ENCODE measurements at places on chromosomes 2 and 18.

DNA sequence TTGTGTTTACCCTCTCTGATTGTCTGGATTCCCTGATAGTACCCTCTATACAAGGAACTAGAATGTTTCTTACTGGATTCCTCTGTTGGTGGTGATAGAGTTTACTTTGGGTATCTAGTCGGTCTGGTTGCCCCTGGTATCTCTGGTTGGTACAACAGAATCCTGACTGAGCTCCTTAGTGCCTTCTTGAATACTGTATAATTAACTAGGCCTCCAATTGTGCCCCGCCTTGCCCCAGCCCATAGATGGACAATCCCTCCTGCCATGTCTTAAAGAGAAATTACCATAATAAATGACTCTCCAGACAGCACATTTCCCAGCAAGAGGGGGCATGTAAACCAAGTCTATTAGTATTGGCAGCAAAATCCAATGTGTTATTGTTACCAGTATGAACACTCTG is 2.3 kb downstream of the SCN1A start:
- DNase-seq, result no peak

DNA sequence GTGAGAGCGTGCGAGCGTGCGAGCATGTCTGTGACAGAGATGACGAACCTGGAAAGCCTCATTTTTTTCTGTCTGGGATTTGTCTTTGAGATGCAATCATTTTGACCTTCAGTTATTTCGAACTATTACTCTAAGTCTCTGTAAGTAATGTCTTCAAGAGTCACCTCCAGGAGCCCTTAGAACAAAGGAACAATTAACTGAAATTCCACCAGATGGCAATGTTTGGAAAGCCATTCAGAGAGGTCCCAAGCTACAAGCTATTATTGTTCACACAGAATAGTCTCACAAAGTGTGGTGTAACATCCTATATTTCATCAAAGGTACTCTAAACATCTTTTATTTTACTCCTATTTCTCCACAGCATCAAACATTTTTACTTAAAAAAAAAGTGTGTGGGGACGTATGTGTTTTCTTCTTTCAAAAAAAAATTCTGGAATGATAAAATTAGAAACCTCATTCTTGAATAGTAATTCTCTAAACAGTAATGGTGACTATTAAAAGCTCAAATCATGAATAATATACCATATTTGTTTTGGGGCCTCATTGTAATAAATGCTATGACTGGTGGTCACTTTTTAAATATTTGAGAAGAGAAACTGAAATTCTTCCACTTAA is 35.1 kb upstream of the MAPRE2 start:
- no peak for DNase-seq

GRCh38 chr2:147639891-147640290 is 204.9 kb upstream of the ACVR2A start:
- DNase-seq, result no peak

DNA sequence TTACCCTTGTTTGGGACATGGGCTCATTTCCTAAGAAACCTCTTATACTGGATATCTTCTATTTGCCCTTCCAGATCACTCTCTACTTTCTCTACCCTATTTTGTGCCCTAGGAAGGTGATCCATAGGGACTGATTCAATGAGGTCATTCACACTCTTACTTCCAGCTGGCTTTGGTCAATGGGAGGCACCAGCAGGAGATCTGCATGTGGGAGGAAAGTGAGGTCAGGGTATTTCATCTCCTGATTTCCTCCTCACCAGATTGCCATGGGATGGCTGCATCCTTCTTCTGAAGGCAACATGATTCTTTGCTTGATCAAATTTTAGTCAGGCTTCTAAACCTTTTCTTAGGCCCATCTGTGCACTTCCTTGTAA is 15.2 kb downstream of the M1AP start:
- DNase-seq, result no peak

DNA sequence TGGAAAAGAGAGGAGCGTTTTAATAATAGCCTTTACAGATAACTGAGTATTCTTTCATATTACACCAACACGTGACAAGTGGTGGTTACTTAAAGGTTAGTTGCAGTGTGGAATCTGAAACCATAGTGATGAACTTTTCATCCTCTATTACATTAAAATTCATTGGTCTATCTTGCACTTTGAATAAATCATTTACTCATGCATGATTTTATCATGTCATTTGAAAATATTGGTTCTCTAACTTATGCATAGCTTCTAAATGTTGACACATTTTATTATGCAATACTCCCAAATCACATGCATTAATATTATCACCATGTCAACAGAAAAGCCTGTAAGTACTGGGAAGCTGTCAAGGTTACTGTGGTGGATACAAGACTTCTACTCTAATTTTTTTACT is 1432.2 kb downstream of the LRP1B start:
- no peak for DNase-seq

GRCh38 chr2:73007991-73008765 is 63.3 kb downstream of the SFXN5 start:
- no peak for DNase-seq

DNA sequence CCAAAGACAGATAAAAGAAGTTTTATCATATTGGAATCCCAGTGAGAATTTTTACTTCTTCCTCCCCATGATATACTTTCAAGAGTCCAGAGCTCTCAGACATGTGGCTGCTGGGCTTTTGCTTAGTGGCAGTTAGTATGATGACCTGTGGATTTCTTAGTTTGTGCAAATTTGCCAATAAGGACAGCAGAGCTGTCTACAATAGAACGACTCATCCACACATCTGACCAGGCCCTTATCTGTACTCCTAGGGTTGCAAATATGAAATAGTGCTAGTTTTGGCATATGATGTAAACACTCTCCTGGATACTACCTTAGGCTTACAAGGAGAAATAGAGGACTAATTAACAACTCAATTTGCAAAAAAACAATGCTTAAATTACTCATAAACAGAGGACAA is 758.4 kb upstream of the TMEFF2 start:
- no peak for DNase-seq

- no peak for DNase-seq
Measured at GRCh38 chr18:39966275-39966674, 1988.8 kb upstream of the PIK3C3 start.

GRCh38 chr2:127609031-127609751 is 36.8 kb upstream of the GPR17 start:
- no peak for DNase-seq

DNA sequence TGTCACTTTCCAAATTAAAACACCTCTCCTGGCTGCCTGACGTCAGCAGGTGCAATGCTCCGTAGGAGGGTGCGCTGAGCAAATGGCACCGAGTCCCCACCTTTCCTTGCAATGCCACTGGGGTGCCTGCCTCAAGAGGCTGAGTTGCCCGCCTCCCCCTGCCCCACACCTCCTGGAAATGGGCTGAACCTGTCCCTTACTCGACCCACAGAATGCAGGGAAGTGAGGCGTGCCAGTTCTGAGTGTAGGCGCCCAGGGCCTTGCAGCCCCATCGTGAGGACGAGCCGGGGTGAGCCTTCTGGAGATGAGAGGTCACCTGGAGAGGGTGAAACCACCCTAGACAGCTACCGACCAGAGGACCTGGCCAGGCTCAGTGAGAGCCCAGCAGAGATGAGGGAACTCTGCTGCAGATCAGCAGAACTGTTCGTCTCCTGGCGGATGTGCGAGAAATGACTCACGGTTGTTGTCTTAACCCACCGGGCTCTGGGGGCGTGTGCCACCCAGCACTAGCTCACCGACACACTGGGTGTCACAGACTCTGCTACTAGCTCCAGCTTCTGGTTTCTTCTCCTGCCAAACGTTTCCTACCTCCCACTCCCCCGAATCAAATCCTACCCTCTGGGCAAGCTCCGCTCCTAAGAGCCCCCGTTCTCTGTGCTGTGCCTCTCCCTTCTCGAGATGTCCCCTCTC is 168.7 kb upstream of the HDAC4 start:
- DNase-seq, result no peak

- DNase-seq, result no peak
Measured at GRCh38 chr2:20168727-20169696, 55.9 kb downstream of the SDC1 start.

DNA sequence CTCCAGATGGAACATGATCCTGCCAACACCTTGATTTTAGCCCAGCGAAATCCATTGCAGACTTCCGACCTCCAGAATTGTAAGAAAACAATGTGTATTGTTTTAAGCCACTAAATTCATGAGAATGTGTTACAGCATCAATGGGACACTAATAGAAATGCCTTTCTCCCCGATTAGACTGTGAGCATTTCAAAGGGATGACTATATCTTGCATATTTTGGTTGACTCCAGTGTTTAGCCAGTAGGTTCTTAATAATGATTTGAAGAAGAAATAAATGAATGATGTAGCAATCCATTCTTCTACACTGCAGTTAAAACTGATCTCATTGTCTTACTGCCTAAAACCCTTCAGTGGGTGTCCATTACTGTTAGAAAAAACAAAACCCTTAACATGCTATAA is 67.4 kb upstream of the ACVR1C start:
- DNase-seq, result no peak

DNA sequence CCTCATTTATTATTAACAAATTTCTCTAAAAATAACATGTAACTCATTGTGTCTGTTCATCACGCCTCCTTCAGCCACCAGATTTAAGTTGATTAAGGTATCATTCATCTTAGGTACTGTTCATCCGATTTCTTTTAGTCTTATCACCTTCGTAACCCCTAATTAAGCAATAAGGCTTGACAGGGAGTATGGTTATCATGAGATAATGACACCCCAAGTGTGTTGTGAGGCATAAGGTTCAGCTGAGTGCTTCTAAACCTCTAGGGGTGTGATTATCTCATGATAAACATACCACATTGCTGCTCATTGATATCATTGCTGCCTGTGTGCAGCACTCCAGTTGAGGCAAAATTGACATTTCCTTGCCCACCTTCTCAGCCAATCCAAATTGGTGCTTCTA is 158.9 kb upstream of the BOD1L2 start:
- no peak for DNase-seq

GRCh38 chr2:45263147-45263546 is 253.9 kb upstream of the SIX2 start:
- no peak for DNase-seq

- DNase-seq, result no peak
Measured at GRCh38 chr2:224890372-224890771, 151.9 kb downstream of the DOCK10 start.

DNA sequence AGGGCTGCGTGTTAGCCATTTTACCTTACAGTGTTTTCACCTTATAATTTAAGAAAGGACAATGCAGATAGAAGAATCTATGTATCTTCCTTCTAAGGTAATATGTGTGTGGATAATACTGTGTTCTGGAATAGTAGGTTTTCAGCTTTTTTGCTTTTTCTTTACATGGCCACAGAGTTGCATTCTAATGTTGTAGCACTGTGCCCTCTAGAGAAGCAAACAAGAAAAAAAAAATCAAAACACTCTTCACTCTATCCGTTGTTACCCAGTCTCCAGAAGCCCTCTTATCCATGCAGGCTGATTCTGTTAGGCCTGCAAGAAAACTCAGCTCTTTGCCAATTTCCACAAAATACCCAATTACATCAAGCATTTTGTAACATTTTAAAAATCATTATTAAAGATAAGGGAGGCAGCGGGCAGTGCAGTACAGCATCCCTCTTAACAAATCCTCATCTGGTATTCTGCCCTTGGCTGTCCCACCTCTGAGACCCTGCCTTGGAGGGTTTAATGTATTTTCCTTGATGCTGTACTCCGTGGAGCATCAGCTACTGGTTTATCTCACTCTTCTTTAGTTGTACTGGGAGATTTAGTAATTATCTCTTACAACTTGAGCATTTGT is 41.8 kb downstream of the CDH7 start:
- DNase-seq, result no peak

GRCh38 chr2:143029141-143029540 is 100.1 kb upstream of the ARHGAP15 start:
- DNase-seq, result no peak

- no peak for DNase-seq
Measured at GRCh38 chr2:45929674-45930395, 278.4 kb downstream of the PRKCE start.

GRCh38 chr18:79853303-79853992 is 55.7 kb downstream of the KCNG2 start:
- DNase-seq, result no peak

DNA sequence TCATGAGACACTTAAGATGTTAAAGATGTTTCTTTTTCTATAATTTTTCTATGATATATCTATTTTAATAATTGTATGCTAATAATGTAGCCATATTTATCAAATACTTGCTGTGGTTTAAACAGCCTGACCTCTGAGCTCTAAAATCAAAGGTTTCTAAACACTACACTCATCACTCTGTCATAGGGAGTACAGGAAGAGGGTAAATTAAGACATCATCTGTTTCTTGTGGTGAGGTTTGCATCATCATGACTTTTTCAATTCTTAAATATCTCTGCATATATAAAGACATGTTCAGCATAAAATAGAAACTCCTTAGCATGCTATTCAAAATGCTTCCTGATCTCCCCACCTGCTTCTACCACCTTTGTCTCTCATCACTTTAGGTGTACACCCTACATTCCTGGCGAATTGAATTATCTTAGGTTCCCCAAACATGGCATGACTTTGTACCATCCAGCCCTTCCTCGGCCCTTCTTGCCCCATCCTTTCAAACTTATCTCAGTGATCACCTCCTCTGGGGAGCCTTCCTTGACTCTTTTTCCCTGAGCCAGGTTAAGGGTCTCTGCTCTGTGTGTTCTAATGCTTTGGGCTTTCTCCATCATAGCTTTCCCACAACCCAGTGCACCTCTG is 105.3 kb upstream of the TTN start:
- DNase-seq, result no peak

GRCh38 chr2:2848198-2848597 is 517.1 kb upstream of the MYT1L start:
- DNase-seq, result no peak

GRCh38 chr18:23648940-23649607 is 13.6 kb downstream of the ANKRD29 start:
- DNase-seq, result no peak

DNA sequence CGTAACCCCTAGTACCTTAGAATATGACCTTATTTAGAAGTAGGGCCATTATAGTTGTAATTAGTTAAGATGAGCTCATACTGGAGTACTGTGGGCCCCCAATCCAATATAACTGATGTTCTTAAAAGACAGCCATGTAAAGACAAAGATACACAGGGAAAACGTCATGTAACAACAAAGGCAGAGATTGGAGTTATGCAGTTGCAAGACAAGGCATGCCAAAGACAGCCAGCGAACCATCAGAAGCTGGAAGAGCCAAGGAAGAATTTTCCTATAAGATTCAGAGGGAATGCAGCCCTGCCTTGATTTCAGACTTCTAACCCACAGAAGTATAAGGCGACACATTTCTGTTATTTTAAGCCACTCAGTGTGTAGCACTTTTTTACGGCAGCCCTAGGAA is 55.9 kb upstream of the TLK1 start:
- no peak for DNase-seq

All from NCI-H1048 (cell line).